Vagina (tissue), 2 donors: ENCODE measurements at places on chromosomes 12 and 14.

GRCh38 chr12:49974231-49974675 is 1.5 kb downstream of the AQP6 start:
- no peak for DNase-seq

DNA sequence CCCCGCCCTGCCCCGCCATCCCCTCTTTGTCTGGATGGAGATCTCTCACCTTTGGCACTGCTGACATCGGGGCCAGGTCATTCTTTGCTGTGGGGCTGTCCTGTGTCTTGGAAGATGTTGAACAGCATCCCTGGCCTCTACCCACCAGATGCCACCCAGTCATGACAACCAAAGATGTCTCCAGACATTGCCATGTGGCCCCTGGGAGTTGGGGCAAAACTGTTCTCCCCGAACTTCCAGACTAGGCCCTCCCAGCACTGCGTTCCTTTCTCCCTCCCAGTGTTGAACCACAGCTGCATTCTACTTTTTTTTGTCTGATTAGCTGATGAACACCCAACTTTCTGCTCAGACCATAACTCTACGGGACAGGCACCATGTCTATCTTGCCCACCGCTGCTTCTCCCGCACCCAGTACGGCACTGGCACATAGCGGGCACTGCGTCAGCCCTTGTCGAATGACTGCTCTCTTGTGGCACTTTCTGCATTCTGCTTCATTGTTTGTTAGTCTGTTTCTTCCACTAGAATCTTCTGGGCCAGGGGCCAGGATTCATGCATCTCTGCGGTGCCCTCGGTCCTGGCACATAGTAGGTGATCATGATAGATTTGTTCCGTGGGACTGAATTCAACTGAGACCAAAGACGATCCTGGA is 13.1 kb upstream of the MYL2 start:
- no peak for DNase-seq

- DNase-seq: no peak
Observed at GRCh38 chr14:105192866-105193731, 12.0 kb upstream of the NUDT14 start.

GRCh38 chr12:121794534-121795033 is 1.1 kb upstream of the RHOF start:
- no peak for DNase-seq

GRCh38 chr14:103334644-103335622 is 896 bp downstream of the EIF5 start:
- no peak for DNase-seq

- no peak for DNase-seq
Observed at GRCh38 chr12:47900131-47901062, 4.4 kb downstream of the VDR start.

GRCh38 chr12:93453633-93454032 is 11.9 kb upstream of the UBE2N start:
- DNase-seq: no peak

- no peak for DNase-seq
Observed at GRCh38 chr14:55624913-55625312, 44.9 kb downstream of the KTN1 start.

DNA sequence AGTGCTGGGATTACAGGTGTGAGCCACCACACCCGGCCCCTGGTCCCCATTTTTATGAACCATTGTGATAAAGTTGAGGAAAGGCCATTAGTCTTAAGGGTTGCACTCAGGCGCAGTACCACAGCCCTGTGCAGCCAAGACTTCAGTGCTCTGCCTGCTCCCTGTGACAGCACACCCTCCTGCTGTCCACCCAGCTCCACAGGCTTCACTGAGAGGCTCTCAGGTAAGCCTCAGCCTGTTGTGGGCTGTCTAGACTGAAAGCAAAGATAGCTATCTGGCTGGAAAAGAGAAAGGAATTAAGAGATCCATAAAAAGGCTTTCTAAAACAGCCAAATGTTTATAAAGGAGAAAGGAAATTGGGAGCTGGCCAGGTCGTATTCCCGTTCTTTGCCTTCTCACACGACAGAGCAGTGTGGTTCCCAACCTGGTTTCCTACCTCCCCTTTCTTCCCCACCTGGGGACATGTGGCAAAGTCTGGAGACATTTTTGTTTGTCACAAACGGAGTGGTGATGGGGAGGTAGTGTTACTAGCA is 19.1 kb upstream of the DNM1L start:
- no peak for DNase-seq

GRCh38 chr14:100910888-100911664 is 7.6 kb upstream of the RTL1 start:
- no peak for DNase-seq

- no peak for DNase-seq
Observed at GRCh38 chr12:102484428-102484958, 4.1 kb upstream of the IGF1 start.

- no peak for DNase-seq
Observed at GRCh38 chr12:124131659-124132058, 158.6 kb downstream of the ZNF664 start.

DNA sequence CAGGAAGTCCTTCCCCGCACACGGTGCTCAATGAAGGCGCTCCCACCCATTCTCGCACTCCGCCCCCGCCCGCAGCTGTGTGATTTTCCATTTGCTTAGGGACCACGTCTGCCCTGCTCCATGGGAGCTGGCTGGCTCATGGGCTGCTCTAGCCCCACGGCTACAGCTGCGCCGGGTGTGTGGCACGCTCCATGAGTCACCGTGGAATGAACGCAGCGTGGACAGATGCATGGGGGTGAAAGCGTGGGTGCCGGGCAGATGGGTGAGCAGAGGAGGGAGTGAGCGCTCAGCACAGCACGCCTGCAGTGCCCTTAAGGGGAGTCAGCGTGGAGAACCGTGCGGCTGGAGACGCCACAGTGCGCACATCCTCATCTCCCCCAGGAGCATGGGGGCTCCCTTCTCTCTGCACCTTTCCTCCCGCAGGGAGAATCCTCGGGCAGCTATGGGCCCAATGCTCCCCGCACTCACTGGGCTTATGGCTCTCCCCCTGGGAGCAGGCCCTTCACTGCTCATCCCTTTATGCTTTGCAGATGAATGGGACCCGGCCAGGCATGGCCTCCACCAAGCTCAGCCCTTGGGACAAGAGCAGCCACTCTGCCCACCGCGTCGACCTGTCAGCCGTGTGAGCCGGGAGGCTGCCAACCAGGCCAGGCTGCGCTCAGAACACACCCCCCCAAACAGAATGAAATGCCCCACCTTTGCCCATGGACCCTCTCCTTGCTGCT is 185.1 kb downstream of the ADGRD1 start:
- DNase-seq: no peak

- no peak for DNase-seq
Observed at GRCh38 chr12:89189448-89189847, 162.9 kb downstream of the DUSP6 start.

DNA sequence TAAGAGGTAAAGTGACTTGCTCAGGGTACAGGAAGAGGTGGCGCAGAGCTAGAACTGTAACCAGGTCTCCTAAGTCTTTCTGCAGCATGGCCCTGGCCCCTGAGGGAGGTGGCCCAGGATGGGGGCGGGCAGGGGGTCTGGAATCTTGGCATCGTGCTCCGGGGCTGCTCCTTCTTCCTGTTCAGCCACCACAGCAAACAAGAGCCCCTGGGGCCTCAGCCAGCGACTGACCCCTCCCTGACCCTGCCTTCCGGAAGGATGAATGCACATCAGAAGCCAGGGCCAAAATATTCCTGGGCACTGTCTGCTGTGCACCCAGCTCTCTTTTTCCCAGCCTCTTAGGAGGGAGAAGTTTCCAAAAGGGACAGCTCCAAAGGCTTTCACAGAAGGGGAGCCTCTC is 242.8 kb downstream of the DPF3 start:
- peak; percentile 52 for DNase-seq

- DNase-seq: no peak
Observed at GRCh38 chr12:110739488-110739887, 3.2 kb downstream of the PPP1CC start.

GRCh38 chr14:98906123-98906995 is 365.6 kb downstream of the BCL11B start:
- no peak for DNase-seq

GRCh38 chr12:48351022-48351708 is 446 bp upstream of the ZNF641 start:
- no peak for DNase-seq

- DNase-seq: no peak
Observed at GRCh38 chr14:54343272-54344121, 53.3 kb upstream of the CDKN3 start.

GRCh38 chr14:91144425-91145145 is 30.7 kb downstream of the DGLUCY start:
- DNase-seq: no peak

- no peak for DNase-seq
Observed at GRCh38 chr12:66047411-66048021, 83.0 kb downstream of the LLPH start.
